ENCODE measurements at places on chromosomes 3 and 15. TPM values are rescaled to one million over a fixed set of nuclear protein-coding genes. Genes with fewer than 3 reads are reported as not detected.
A peak's percentile ranks its signal among the peaks of the same experiment; 100 is the strongest.

GRCh38 chr3:139916271-139916670 is 18.7 kb upstream of the CLSTN2 start:
- H3K4me1 ChIP-seq, result no peaks in the 10 kb centered on the region
- H3K27ac ChIP-seq, result no peak overlapping the region
- no peak overlapping the region for H3K4me3 ChIP-seq
- no peaks in the 10 kb centered on the region for H3K36me3 ChIP-seq
- DNase-seq, result no peak
- no peaks in the 10 kb centered on the region for H3K27me3 ChIP-seq

DNA sequence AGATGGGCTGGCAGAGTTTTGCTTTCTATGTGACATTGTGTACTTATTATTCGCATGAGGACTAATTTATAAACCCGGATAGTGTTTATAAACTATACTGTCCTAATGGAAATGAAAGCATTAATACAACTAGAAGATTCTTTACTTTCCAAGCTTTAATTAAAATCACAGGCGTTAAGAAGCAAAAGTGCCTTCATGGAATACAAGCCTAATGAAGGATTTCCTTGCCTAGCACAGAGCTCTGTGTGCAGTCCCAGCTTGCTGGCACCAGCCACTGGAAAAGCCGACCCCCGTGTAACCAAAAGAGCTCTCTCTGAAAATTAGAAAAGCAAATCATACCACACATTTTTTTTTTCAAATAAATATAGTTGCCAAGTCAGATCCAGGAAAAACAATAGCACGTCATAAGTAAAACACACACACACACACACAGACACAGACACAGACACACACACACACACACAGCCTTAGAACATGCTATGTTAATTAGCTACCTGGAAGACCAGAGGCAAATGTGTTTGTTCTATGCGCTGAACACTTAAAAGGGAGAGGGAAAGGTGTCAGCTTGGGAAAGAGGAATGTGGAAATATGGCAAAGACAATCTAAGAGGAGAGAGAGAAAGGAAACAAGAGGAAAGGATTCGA is 1084.2 kb downstream of the TUSC7 start:
- no peak overlapping the region for H3K27ac ChIP-seq
- peak; percentile 54 for DNase-seq
- no peak overlapping the region for H3K4me3 ChIP-seq
- no peaks in the 10 kb centered on the region for H3K4me1 ChIP-seq
- no peaks in the 10 kb centered on the region for H3K36me3 ChIP-seq
- H3K27me3 ChIP-seq, result no peaks in the 10 kb centered on the region

GRCh38 chr3:29274667-29275066 is 6.2 kb upstream of the RBMS3 start:
- no peak for DNase-seq
- H3K27ac ChIP-seq, result no peak overlapping the region
- no peak overlapping the region for H3K4me3 ChIP-seq
- no peaks in the 10 kb centered on the region for H3K4me1 ChIP-seq
- no peaks in the 10 kb centered on the region for H3K27me3 ChIP-seq
- no peaks in the 10 kb centered on the region for H3K36me3 ChIP-seq

ZBTB38 gene
- total RNA-seq, result 111 TPM

GPR27 gene
- 1.8 TPM for total RNA-seq

DNA sequence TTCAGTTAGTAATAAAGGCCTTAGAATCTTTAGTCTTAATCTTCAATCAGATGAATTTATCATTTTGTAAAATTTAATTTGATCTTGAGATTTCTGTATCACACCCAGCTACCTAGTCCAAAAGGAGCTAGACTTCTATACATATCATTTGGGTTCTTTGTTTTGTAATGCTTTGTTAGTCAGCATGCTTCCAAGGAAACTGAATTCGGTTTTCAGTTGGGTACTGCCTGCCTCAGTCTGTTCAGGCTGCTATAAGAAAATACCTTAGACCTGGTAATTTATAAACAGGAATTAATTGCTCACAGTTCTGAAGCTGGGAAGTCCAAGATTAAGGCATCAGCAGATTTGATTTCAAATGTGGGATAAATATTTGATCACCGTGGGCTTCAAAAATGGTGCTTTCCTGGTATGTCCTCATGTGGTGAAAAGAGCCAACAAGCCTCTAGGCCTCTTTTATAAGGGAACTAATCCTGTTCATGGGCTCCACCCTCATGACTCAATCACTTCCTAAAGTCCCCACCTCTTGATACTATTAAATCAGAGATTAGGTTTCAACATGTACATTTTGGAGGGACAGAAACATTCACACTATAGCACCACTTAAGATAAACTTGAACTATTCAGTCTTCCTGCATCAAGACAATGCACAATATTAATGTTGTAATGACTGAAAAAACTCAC is 800.7 kb downstream of the NAALADL2 start:
- H3K27ac ChIP-seq, result no peak overlapping the region
- no peaks in the 10 kb centered on the region for H3K27me3 ChIP-seq
- no peaks in the 10 kb centered on the region for H3K4me1 ChIP-seq
- DNase-seq, result no peak

GRCh38 chr15:26630857-26631256 is 142.0 kb downstream of the GABRB3 start:
- H3K27ac ChIP-seq, result no peak overlapping the region
- H3K4me1 ChIP-seq, result no peaks in the 10 kb centered on the region
- DNase-seq, result no peak

- H3K4me1 ChIP-seq, result no peaks in the 10 kb centered on the region
- H3K36me3 ChIP-seq, result no peaks in the 10 kb centered on the region
- DNase-seq, result no peak
- no peaks in the 10 kb centered on the region for H3K27me3 ChIP-seq
- no peak overlapping the region for H3K27ac ChIP-seq
Observed at GRCh38 chr3:161770484-161771386, 274.1 kb downstream of the OTOL1 start.

TRH gene
- 0.40 TPM for total RNA-seq

SPINK8 gene
- not detected for total RNA-seq

DNA sequence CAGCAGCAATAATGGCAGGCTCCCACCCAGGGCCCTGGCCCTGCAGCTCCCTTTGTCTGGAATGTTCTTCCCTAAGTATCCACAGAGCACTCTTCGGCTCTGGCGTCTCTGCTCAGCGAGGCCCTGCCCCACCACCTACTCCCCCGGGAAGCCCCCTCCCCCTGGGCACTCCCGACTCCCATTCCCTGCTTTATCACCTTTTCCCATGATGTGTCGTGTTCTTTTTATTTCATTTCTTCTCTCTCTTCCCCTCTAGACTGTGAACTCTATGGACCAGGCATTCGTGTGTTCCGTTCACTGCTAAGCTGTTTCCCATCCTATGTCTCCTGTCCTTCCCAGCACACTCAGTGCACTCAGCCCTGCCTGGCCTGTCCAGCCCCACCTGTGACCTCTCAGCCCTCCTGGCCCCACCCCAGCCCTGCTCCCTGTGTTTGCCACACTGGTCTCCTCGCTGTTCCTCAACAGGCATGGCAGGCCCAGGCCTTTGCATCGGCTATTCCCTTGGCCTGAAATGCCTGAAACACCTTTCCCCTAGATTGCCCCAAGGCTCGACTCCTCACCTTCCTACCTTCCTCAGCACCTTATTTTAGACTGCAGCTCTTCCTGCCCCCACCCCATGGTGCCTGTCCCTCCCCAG is 107.4 kb downstream of the TPRA1 start:
- H3K4me3 ChIP-seq, result no peak overlapping the region
- DNase-seq, result no peak
- H3K4me1 ChIP-seq, result peaks cover 6% of the 10 kb centered on the region

GRCh38 chr3:134709561-134710312 is 58.9 kb upstream of the KY start:
- DNase-seq, result no peak
- no peak overlapping the region for H3K4me3 ChIP-seq
- H3K27me3 ChIP-seq, result no peaks in the 10 kb centered on the region
- H3K4me1 ChIP-seq, result no peaks in the 10 kb centered on the region

CLDN18 gene
- total RNA-seq, result 114 TPM

DNA sequence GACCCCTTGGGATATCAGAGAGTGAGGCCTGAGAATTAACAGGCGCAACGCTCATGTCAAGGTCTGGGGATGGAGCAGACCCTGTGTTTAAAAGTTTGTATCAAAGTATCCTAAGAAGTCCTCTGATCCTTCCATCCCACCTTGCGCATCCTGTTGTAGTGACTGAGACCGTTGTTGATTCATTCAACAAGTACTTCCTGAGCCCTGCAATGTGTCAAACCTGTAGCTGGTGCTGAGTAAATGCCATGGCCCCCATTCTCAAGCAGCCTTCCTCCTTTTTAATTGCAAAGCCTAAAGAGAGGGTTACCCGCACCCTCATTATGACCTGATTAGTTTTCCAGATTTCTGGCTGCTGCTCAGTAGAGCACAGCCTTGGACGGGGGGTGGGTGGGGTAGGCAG is 46.4 kb downstream of the RPLP1 start:
- H3K27me3 ChIP-seq, result no peaks in the 10 kb centered on the region
- no peak overlapping the region for H3K4me3 ChIP-seq
- no peak overlapping the region for H3K27ac ChIP-seq
- H3K4me1 ChIP-seq, result no peaks in the 10 kb centered on the region
- no peaks in the 10 kb centered on the region for H3K36me3 ChIP-seq

RBM6 gene
- total RNA-seq, result 126 TPM

SMAD3 gene
- total RNA-seq, result 41.6 TPM

DNA sequence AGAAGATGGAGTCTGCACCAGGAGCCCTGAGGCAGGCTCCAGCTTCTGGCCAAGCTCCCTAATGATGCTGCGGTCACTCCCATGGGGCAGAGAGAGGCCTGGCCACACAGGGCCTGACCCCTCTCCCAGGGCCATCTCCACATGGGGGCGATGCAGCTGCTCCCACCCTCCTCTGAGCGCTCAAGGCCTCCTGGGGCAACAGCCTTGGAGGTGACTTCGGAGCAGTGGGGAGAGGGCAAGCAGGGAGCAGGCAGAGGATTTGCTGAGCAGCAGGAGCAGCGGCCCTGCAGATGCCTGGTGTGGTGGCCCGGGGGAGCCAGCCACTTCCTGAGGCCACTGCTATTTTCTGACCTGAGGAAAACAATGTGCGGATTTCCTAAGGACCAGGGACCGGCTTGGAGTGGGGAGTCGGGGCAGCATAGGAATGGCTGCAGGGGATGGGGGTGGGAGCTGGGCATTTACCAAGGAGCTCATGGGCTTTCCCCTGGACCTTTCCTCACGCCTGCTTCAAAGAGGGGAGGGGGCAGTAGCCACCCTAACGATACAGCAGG is 81.6 kb upstream of the RPL32 start:
- no peak overlapping the region for H3K4me3 ChIP-seq
- H3K27me3 ChIP-seq, result no peaks in the 10 kb centered on the region
- no peak for DNase-seq
- peak overlapping the region; percentile 18 for H3K27ac ChIP-seq
- peaks cover 4% of the 10 kb centered on the region for H3K36me3 ChIP-seq

- peaks cover 21% of the 10 kb centered on the region for H3K36me3 ChIP-seq
- peak overlapping the region; percentile 89 for H3K27ac ChIP-seq
- peaks cover 4% of the 10 kb centered on the region for H3K4me1 ChIP-seq
- H3K27me3 ChIP-seq, result no peaks in the 10 kb centered on the region
- DNase-seq, result no peak
- H3K4me3 ChIP-seq, result no peak overlapping the region
Observed at GRCh38 chr15:81311752-81312464, 12.0 kb downstream of the STARD5 start.

GRCh38 chr15:43184407-43185124 is 637 bp upstream of the CCNDBP1 start:
- no peaks in the 10 kb centered on the region for H3K27me3 ChIP-seq
- H3K4me1 ChIP-seq, result peaks cover 3% of the 10 kb centered on the region
- no peaks in the 10 kb centered on the region for H3K36me3 ChIP-seq
- DNase-seq, result no peak

KLHDC8B gene
- total RNA-seq, result 29.6 TPM

CYP19A1 gene
- total RNA-seq, result 3.5 TPM

DNA sequence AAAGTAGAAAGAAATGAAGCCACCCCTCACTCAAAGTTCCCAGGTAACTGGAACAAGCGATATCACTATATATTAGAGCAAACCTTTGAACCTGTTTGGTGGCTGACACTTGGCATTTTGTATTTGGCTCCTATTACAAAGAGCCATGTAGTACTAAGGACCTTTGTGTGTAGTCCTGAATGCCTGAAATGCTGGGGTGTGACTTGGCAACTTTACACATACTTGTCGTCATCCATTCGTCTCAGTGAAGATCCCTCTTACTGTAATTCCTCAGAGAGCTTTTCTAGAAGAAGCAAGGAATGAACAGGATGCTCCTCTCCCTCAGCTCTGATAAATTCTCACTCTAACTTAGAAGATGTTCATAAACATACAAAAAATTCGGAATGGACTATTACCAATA is 216.1 kb upstream of the CDIN1 start:
- H3K27ac ChIP-seq, result no peak overlapping the region
- no peaks in the 10 kb centered on the region for H3K27me3 ChIP-seq
- H3K4me3 ChIP-seq, result no peak overlapping the region
- DNase-seq, result peak; percentile 22
- no peaks in the 10 kb centered on the region for H3K36me3 ChIP-seq

CBLB gene
- 124 TPM for total RNA-seq

- DNase-seq, result no peak
- no peak overlapping the region for H3K4me3 ChIP-seq
- H3K27ac ChIP-seq, result no peak overlapping the region
- H3K27me3 ChIP-seq, result no peaks in the 10 kb centered on the region
- H3K4me1 ChIP-seq, result no peaks in the 10 kb centered on the region
Observed at GRCh38 chr3:145118303-145118702, 1042.7 kb downstream of the PLOD2 start.

GRCh38 chr15:82572311-82572710 is 32.1 kb upstream of the RPS17 start:
- no peak overlapping the region for H3K27ac ChIP-seq
- no peaks in the 10 kb centered on the region for H3K27me3 ChIP-seq
- H3K4me1 ChIP-seq, result peaks cover 17% of the 10 kb centered on the region
- DNase-seq, result no peak
- H3K4me3 ChIP-seq, result no peak overlapping the region

MCF2L2 gene
- 1.7 TPM for total RNA-seq

GRCh38 chr3:49928481-49929017 is 1.1 kb downstream of the MON1A start:
- no peaks in the 10 kb centered on the region for H3K36me3 ChIP-seq
- H3K4me1 ChIP-seq, result peaks cover 9% of the 10 kb centered on the region
- H3K27ac ChIP-seq, result peak overlapping the region; percentile 67
- no peak overlapping the region for H3K4me3 ChIP-seq
- DNase-seq, result peak; percentile 81

- H3K27ac ChIP-seq, result no peak overlapping the region
- no peak for DNase-seq
- no peak overlapping the region for H3K4me3 ChIP-seq
- H3K36me3 ChIP-seq, result peaks cover 3% of the 10 kb centered on the region
- no peaks in the 10 kb centered on the region for H3K4me1 ChIP-seq
Observed at GRCh38 chr15:81292523-81293001, 31.4 kb downstream of the STARD5 start.

ZDHHC23 gene
- 14.9 TPM for total RNA-seq

DNA sequence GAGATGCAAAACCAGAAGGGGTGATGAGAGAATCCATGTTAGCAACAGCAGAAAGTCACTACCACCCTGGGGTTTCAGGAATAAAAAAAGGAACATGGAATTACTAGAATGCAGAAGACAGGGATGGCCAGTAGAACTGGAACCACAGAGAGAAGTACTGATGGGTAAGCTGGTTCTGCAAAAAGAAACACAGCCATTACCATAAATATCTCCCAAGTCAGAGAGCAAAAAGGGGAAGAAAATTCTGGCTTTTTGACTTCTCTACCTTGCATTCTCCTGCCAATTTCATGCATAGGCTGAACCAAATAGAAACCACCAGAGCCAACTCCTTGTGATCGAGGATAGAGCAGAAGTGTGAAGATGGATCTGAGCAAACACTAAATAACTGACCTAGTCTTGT is 550.4 kb upstream of the NAALADL2 start:
- DNase-seq, result no peak
- H3K27me3 ChIP-seq, result no peaks in the 10 kb centered on the region
- H3K4me1 ChIP-seq, result no peaks in the 10 kb centered on the region
- no peak overlapping the region for H3K4me3 ChIP-seq

Data from lung (tissue), 17 donors.